ENCODE measurements at places on chromosomes 3 and 15. TPM values are rescaled to one million over a fixed set of nuclear protein-coding genes. Genes with fewer than 3 reads are reported as not detected.
A peak's percentile ranks its signal among the peaks of the same experiment; 100 is the strongest.

DNA sequence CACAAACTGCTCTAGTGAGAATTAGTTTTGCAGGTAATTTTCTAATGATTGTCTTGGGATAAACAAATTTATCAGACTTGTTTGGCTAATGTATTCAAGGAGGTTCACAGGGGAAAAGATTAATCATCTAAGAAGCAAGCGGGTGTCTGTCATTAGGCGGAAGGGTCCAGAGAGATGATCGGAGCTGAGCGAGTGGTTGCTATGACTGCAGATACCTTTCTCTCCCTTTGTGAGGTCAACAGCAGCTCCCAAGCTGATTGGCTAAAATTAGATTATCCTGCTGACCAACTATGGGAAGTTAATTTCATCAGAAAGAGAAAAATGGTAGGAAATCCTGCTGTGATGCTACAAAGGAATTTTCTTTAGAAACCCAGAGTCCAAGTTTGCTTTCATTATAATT is 276.0 kb downstream of the SOX2 start:
- DNase-seq = no peak

The NLGN1 gene
- 10.6 TPM for total RNA-seq

GRCh38 chr3:61914276-61914675 is 352.9 kb downstream of the PTPRG start:
- DNase-seq = no peak

The LDHAL6B gene
- not detected for total RNA-seq

The SMARCC1 gene
- 110 TPM for total RNA-seq

GRCh38 chr15:68232937-68233336 is 3.4 kb upstream of the CLN6 start:
- DNase-seq = no peak

The TMEM212 gene
- total RNA-seq = not detected

The SERINC4 gene
- total RNA-seq = 0.34 TPM

The CIDEC gene
- total RNA-seq = 1.1 TPM

- no peak for DNase-seq
Measured at GRCh38 chr15:51801391-51801835, 28.0 kb upstream of the TMOD3 start.

DNA sequence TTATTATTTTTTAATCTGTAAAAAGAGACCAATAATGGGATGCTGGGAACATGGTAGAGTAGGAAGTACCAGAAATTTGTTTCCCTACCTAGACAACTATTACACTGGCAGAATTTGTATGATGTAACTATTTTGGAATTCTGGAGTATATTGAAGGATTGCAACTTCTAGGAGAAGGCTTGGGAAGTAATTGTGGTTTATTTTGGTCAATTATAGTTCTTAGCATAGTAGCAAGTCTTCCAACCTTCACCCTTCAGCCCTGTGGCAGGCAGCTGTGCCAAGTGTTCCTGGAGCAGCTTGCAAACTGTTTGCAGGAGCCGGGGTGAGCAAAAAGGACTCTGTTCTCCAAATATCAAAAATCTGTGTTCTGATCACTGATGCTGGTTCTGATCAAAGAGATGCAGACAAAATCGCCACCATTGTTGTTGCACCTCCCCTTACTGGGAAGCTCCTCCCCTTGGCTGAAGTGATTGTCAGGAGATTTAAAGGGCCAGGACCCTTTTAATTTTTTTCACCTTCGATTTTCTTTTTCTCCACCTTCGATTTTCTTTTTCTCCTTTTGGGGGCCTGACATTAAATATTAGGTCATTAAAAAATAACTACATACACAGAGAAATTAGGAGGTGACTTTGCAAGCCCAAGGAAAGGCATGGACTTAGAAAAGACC is 363.3 kb downstream of the SLC9A9 start:
- no peak for DNase-seq

The KCNH8 gene
- total RNA-seq = 0.26 TPM

DNA sequence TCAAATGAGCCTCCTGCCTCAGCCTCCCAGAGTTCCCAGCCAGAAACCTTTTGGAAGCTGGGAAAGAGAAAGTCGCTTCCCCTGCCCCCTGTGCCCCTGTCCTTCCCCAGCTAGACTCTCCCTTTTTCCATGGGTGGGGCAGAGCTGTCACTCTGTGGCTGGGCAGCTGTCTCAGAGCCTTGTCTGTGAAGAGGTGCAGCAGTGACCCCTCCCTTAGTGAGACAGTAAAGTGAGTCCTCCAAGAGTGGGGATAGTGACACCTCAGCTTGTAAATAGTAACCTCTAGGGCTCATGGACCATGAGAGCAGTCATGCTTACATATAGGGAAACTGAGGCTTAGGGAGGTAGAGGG is 76.3 kb downstream of the SMAD6 start:
- no peak for DNase-seq

- no peak for DNase-seq
Measured at GRCh38 chr3:169662843-169663160, 710 bp downstream of the MECOM start.

- DNase-seq = peak; percentile 67
Measured at GRCh38 chr3:9862391-9863057, 17.5 kb downstream of the CIDEC start.
